Tongue (tissue), 3 donors: ENCODE measurements at places on chromosomes 16 and 17. TPM values are rescaled to one million over a fixed set of nuclear protein-coding genes. Genes with fewer than 3 reads are reported as not detected.

GRCh38 chr17:27257031-27257357, 36.9 kb upstream of the WSB1 start:
- DNase-seq: no peak

- DNase-seq: no peak
Measured at GRCh38 chr17:65664266-65664665, 102.8 kb upstream of the AXIN2 start.

- peak; percentile 79 for DNase-seq
Measured at GRCh38 chr17:64306850-64307463, 43.9 kb upstream of the TEX2 start.

KRT16 gene
- 52.3 TPM for total RNA-seq

GRCh38 chr17:49836111-49837030, 11.5 kb downstream of the TAC4 start:
- no peak for DNase-seq

- no peak for DNase-seq
Measured at GRCh38 chr17:69884356-69884755, 190.7 kb upstream of the KCNJ16 start.

DNA sequence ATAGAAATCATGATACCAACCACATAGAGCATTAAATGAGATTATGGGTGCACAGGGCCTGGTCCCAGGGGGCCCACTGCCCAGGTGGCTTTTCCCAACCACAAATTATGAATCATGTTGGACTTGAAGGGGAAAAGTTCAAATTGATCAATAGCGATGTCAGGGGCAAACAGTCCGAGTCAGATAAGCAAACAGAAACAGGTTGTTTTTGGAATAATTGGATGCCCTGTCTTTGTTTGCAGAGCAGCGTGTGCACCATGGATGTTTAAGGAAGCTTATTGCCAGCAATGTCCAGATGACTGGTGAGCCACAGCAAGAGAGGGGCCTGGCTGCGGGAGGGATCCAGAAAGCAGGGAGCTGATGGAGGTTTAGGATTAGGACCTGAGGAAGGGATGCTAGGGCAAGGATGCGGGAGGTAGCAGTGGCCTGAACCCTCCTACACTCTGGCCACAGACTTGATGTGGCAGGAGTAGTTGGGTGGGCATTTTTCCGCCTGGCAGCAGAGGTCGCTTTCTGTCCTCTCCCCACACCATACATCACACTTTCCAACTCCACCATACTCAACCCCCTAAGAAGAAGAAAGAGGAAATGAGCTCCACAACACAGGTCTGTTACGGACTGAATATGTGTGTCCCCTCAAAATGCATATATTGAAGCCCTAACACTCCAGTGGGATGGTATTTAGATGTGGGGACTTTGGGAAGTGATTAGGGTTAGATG, 266.4 kb upstream of the RPL38 start:
- DNase-seq: no peak

GRCh38 chr17:14011740-14012405, 57.4 kb upstream of the COX10 start:
- peak; percentile 14 for DNase-seq

DNA sequence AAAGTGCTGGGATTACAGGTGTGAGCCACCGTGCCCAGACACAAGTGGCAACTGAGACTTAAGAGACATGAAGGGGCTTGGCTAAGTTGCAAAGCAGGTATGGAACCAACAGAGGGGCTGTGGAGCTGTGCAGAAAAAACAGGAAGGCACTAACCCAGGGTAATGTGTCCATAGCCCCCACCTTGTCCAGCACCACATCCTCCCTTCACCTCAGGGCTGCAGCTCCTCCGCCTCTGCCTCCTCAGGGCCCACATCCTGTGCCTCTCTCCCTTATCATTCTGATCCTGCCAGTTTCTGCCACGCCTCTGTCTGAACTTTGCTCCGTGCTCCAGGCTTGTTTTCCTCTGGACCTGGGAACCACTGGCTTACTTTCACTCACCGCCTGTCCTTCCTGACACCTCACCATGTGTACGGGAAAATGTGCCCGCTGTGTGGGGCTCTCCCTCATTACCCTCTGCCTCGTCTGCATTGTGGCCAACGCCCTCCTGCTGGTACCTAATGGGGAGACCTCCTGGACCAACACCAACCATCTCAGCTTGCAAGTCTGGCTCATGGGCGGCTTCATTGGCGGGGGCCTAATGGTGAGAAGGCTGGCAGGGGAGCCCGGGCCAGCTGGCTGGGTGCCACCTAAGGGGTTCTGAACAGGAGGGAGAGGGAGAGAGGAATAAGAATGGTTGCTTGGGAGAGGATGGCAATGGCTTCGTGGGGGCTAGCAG, at the start of gene TM4SF5:
Gene TM4SF5 (plus strand): TSS at position 368 of the 716 bp plus-strand sequence. CDS start 37 bp downstream, at position 405.
- DNase-seq: no peak

CCL5 gene
- 3.5 TPM for total RNA-seq

DNA sequence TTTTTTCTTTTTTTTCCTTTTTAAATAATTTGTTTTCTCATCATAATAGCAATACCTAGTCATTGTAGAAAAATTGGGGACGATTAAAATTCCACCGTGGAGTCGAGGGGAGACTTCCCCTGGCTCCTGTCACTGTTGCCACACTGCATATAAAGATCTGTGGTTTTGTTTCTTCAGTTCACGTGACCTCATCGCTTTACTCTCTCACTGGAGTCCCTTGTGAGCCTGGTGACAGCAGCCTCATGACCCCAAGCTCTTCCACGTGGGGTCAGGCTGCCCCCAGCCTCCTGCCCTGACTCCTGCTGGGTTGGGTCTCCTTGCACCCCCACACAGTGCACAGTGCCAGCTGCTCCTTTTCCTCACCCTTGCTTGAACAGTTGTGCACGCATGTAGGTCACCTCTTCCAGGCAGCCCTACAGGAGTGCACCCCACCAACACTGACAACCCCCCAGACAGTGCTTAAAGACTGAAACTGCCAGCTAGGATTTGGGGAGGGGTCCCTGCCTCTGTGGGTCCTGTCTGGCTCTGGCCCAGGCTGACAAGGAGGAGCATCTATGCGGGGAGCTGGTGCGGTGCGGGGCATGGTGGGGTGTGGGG, 7.3 kb upstream of the METRNL start:
- DNase-seq: no peak

DNA sequence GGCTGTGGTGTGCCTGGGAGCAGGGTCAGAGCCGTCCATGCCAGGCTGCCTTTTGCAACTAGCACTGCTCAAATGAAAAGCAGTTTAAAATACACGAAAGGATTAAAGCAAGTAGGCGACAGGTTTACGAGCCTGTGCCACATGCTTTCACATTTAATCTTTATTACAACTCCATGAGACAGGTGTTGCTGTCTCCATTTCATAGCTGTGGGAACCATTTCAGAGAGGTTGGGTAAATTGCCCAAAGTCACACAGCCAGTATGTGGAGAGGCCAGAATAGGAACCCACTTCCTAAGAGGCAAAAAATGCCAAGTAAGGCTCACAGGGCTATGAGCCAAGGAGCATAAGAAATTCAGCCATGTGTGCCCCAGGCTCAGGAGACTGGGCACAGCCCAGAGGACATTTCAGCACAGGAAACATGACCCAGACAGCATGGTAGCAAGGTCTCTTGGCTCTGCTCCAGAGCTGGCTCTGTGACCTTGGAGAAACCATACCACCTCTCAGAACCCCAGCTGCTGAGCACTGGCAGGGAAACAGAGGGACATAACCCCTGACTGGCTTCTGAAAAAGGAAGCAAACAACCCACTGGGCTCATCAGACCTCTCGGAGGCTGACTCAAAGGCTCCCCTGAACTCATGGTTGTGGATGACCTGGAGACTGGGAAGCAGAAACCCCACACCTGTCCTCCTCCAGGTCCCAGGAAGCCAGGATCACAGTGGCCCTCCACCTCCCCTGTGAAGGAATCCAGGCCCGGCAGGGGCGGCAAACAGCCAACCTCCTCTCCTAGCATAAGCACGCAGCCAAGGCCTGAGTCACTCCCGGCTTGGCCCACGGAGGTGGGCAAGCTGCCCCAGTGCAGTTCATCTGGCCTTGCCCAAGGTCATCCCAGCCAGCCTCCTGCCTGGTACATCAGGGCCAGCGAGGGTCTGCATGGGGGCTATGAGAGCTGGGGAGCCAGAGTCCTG, 40.3 kb upstream of the MRPS23 start:
- DNase-seq: peak; percentile 69

DNA sequence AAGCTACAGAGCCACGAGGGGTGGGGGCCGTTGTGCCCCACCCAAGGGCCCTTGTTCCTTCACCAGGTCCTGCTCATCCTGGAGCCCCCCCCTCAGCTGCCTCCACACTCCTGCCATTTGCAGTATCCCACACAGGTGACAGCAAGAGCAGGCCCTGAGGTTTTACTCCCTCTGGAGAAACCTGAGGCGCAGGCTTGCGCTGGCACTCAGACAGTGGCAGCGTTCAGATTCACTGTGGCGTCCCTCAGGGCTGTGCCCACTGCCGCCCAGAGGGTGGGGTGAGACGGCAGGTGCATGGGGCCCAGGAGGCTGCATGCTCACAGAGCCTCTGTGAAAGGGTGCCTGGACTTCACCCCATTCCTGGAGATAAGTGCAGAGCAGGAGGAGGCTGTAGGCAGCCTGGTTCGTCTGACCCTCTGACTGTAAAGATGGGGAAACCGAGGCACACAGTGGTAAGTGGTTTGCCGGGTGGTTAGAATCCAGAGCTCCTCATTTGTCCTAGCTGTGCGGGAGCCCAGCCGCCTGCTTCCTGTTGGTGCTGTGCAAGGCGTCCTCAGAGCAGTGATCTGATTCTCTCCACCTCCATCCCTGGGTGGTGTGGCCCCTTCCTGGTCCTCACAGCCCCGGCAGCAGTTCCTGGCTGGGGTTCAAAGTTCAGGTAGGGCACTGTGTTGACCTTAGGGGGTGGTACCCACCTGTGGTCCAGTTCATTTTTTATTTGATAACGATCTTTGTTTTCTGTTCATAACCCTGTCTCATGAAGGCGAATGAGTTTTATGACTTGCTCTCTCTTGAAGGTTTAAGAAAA, 1.6 kb downstream of the SPIRE2 start:
- DNase-seq: no peak

AXIN2 gene
- 27.8 TPM for total RNA-seq

DNA sequence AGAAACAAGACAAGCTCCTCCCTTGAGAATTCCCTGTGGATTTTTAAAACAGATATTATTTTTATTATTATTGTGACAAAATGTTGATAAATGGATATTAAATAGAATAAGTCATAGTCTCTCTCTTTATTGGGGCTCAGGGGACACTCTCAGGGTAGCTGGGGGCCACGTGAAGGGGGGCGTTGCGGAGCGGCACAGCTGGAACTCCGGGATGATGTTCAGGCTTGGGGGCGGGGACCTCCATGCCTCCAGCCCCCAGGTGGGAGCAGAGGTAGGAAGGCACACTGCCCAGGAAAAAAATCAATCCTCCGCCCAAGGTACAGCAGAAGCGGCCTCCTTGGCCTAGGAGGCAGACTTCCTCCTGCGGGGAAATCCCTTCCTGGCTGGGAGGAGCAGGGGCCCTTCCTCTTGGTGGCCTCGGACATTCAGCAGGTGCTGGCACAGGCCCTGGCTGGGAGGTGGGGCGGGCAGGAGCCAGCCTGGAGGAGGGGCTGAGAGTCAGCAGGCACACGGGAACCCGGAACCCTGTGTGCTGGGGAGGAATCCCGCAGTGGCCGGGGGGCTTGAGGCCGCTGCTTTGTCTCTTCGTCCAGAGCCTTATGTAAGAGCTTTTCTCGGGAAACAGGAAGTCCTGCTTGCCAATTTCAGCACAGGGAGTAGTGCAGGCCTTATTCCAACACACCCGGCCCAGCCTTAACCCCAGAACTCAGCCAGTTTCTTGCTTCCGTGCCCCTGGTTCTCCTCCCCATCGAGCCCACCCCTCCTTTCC, 591 bp upstream of the TNFSF13 start:
- DNase-seq: peak; percentile 88

DNA sequence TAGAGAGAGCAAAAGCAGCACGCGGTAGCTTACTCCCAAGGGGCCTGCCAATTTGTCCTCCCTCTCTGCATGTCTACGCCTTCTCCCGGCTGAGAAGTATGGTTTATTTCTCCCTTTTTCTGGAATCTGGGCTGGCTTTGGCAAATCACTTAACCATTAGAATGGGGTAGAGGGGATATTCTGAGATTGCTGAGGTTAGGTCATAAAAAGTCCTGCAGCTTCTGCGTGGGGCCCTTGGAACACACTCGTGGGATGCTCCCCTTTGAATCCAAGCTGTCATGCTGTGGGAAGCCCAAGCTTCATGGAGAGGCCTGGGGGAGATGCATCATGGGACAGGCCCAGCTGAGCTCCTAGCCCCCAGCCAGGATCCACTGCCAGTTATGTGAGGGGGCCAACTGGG, 403.6 kb upstream of the MAF start:
- DNase-seq: no peak

- DNase-seq: no peak
Measured at GRCh38 chr17:58231641-58232040, 6.7 kb upstream of the LPO start.

GRCh38 chr17:60615840-60616239, 15.8 kb downstream of the PPM1D start:
- no peak for DNase-seq

DNA sequence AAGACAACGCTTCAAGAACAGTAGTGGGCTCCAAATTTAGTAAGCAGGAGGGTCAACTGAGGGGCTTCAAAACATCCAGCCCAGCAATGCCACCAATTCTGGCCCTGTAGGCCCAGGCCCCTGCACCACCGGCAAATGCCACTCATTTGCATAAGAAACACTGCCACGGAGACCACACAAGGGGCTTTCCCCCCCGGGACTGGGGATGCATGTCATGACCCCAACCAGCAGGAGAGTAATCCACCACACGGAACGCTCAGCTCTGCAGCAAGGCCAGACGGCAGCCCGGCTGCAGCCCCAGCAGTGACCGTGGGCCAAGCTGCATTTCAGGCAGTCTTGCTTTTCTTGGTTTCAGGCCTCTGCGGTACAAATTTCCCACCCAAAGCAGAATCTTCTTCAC, 14.1 kb downstream of the TMEM11 start:
- no peak for DNase-seq

CTDNEP1 gene
- 63.6 TPM for total RNA-seq

GRCh38 chr17:11353601-11354000, 112.6 kb downstream of the SHISA6 start:
- DNase-seq: no peak
